ENCODE measurements at places on chromosomes 16 and 17.

GRCh38 chr16:89615596-89616090, 2.2 kb downstream of the DPEP1 start:
- DNase-seq = no peak

- DNase-seq = no peak
Observed at GRCh38 chr17:81456798-81457197, 55.8 kb downstream of the ACTG1 start.

DNA sequence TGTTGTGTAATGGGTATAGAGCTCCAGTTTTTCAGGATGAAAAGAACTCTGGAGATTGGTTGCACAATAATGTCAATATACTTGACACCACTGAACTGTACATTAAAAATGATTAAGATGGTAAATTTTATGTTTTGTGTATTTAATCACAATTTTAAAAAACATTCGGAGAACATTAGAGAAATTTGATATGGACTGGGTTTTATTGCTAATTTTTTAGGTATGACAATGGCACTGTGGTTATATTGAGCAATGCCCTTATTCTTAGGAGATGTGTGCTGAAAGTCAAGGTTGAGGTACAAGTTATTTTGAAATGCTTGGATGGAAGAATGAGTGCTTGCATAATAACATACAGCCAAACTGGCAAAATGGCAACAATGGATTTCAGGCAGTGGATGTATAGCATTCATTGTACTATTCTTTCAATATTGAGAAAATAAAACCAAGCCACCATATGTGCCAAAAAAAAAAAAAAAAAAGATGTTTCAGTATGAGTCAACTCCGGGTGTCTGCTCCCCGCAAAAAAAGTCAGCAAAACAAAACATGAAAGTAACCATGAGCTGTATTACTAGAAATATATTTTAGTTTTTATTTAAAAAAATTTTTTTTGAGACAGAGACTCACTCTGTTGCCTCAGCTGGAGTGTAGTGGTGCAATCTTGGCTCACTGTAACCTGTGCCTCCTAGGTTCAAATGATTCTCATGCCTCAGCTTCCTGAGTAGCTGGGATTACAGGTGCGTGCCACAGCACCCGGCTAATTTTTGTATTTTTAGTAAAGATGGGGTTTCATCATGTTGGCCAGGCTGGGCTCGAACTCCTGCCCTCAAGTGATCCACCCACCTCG, 19.8 kb downstream of the HOXB1 start:
- DNase-seq = peak; percentile 70

DNA sequence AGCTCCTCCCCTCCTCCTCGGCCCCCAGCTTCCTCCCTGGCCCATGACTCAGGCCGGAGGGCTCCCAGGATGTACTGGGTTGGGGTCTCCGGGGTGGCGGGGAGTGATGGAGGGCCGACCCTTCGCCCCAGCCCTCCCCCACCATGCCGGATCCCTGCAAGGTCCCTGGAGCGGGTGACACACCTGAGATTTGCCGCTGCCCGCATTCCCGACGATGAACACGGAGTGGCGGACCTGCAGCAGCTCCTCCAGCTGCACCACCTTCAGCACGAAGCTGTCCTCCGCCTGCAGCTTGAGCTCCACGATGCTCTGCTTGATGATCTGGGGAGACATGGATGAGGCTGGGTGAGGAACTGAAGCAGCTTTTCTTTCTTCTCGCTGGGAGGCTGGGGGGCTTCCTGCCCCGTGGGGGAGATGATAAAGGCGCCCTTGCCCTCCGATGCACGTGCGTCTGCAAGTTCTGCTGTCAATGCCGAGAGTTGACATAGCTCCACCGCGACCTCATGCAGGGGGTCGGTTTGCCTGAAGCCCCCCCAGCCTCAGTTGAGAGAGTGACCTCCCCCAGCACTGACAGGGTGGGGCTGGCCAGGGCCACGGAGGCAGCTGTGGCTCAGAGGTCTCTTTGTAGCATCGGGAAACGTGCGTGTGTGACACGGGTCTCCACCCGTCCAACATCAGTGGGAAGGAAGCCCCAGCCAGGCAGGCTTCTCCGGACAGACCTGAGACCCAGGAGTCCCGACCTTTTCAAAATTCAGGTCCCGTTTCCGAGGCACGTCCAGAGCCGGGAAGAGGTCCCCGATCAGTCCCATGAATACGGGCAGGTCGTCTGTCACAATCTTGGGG, 83.1 kb downstream of the DNAH17 start:
- DNase-seq = no peak

DNA sequence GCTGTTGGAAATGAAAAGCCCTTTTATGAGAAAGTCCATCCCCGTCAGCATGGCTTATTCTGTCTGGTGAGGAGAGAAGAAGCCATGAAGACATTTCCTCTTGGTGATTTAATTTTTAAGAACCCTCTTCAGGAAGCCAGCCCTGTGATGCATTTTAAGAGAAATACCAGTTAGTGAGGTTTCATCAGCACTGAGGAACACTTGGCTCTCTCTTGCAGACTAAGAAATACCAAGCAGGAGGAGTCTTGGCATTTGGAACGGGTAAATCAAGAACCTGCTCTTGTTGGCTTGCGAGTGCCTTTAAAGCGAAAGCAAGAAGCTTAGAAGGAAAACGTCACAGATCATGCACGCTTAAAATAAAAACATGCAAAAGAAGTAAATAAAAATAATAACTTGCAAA, 17.5 kb downstream of the RAB11FIP3 start:
- DNase-seq = peak; percentile 54

DNA sequence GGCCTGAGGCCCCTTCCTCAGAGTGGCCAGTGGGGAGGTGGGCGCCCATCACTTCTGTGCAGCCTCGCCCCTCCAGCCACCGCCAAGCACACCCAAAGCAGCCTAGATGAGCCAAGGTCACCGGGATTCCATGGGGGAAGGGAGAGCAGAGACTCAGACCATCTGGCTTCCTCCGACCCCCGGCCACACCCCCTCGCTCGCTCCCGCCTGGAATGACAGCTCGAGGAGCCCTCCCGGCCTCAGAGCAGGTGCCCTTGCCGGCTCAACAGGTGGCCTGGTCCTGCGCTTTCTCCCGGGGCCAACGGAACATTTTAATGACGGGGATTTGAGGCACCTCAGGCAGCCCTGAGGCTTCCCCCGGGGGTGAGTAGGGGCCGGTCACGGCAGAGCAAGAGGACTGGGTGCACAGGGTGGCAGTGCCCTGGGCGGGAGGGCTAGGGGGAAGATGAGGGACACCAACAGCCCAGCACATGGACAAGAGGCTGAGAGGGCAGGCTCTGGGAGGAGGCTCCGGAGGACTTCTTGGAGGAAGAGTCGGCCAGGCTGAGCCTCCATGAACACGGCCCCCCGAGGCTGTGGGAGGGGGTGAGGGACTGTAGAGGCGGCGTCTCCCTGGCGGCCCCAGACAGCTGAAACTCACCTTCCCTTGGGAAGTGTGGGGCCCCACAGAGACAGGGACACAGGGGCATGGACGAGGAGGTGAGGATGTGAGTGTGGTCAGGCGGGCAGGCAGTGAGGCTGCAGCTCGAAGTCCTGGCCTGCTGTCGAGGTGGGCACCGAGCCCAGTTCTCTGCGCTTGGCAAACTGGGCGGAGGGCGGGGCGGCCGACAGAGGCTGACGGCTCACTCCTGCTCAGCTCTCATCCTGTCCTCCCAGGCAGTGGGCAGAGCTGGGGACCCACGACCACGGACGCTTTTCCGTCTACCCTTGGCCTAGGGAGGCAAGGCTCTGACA, 12.5 kb upstream of the C1QTNF8 start:
- DNase-seq = no peak

DNA sequence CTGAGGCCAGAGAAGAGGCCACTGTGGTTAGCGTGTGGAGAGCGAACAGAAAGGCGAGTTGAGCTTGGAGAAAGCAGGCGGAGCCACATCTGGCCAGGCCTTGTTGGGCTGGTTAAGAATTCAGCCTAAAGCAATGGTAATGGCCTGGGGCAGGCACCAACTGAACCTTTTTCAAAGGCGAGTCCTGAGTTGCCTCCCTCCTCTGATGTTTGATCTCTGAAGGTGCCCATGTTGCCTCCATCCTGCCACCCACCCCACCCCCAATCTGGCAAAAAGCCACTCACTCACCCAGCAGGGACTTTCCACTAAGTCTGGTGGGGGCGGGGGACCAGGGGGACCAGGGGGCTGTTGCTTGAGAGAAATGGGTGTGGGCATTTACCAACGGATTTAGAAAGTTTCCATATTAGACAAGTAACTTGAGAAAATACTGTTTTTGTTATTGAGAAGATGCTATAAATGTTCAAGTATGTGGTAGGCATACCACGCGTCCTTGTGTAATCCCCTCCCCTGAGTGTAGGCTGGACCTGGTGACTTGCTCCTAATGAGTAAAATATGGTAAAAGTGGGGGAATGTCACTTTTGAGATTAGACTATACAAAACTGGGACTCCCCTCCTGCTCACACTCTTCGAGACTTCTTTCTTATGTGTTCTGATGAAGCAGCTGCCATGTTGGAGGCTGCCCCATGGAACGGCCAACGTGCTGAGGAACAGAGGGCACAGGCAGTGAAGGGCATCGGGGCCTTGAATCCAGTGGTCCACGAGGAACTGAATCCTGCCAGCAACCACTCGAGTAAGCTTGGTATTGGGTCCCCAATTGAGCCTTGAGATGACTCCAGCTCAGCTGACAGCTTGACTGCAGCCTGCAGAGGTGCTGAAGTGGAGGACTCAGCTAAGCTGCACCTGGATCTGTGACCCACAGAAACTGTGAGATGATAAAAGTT, 29.9 kb upstream of the TNS4 start:
- no peak for DNase-seq

- DNase-seq = no peak
Observed at GRCh38 chr17:33045216-33045615, 53.6 kb downstream of the SPACA3 start.

GRCh38 chr16:11992008-11992584, 15.6 kb downstream of the SNX29 start:
- DNase-seq = peak; percentile 44

DNA sequence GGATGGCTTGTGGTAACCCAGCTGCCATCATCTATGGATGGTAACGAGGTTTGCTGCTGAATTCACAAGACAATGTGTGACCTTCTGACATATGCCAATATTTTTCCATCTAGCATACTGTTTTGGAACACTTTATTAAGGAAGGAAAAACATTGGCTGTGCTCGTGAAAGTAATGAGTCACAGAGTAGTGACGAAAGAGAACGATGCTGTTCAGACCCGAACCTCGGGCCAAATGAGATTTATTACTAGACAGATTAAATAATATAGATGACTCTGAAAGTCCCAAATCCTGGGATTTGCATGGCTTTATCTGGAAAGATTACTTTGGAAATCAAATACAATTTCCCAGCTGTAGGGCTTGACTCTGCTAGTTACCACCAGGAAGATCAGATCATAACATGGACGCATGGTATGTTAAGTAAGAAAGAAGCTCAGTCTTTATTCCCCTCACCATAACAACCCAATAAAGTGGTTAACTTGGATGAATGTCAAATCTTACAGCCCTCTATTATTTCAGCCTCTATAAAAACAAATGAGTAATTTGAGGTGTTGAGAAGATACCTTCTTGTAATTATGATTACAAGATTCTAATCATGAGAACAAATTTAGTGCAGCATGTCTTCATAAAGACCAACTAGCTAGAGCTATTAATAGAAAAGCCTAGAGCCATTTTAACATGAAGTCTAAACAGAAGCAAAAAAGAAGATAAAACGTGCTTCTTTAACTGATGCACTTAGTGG, 32.6 kb downstream of the ERN1 start:
- peak; percentile 89 for DNase-seq

GRCh38 chr16:75459691-75460090, 4.8 kb downstream of the TMEM170A start:
- DNase-seq = no peak

DNA sequence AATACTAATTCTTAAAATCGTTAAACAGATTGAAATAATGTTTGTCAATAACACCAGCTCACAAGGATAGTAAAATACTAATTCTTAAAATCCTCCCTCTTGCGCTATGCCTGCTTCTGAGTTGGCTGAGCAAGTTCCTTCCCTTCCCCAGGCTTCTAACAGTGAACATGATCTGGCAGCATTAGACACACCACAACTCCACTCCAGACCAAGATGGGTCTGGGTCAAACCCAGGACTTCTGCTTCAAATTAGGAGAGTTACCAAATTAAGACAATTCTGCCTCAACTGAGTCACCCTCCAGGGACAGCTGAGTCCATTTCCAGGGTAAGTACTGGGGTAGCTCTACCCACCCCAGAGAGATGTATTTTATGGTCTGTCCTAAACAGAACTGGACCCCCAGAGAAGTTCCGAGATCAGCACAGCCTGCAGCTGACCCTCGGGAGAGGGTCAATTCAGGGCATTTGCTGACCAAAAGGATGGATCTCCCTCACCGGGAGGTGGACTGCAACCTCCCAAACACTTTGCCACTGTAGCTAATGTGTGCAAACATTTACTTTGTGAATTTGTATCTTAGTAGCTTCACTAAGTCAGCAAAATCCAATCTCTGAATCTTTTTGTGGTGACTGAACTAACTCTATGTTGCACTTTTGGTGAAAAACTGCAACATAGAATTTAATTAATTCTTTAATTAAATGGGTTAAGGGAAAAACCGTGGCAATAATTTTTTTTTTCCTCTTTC, 48.8 kb downstream of the ADCY9 start:
- no peak for DNase-seq

- DNase-seq = no peak
Observed at GRCh38 chr17:280901-281300, 71.7 kb downstream of the RPH3AL start.

- no peak for DNase-seq
Observed at GRCh38 chr16:78368121-78369102, 269.0 kb downstream of the WWOX start.

- peak; percentile 94 for DNase-seq
Observed at GRCh38 chr17:27535178-27535928, 79.1 kb downstream of the KSR1 start.

- peak; percentile 79 for DNase-seq
Observed at GRCh38 chr17:1347589-1348323, 52.3 kb downstream of the YWHAE start.

- no peak for DNase-seq
Observed at GRCh38 chr16:22625967-22626366, 115.3 kb downstream of the NPIPB5 start.

- peak; percentile 91 for DNase-seq
Observed at GRCh38 chr17:42016941-42017865, at the start of gene DNAJC7. DNAJC7 (minus strand) TSS chr17:42017439; CDS start chr17:42017416, 23 bp downstream.

DNA sequence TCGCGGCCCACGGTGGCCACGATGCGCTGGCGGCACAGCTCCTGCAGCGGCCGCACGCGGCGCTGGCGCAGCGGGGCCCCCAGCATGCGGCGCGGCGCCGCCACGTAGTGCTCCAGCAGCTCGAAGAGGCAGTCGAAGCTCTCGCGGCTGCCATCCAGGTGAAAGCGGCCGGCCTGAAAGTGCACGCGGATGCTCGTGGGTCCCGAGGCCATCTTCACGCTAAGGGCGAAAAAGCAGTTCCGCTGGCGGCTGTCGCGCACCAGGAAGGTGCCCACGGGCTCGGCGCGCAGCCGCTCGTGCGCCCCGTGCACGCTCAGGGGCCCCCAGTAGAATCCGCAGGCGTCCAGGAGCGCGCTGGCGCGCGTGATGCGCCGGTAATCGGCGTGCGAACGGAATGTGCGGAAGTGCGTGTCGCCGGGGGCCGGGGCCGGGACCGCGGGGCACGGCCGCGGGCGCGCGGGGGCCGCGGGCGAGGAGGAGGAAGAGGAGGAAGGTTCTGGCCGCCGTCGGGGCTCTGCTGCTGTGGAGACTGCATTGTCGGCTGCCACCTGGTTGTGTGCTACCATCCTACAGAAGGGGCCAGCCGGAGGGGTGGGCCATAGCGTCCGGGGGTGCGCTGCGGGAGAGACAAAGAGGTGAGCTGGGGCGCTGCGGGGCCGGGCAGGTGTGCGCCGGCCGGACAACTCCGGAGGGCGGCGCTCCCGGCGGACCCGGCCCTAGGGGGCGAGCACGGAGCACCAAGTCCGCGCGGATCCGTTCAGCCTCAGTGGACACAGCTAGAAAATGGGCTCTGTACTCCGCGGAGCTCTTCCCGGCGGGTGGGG, 879 bp downstream of the SOCS1 start:
- peak; percentile 53 for DNase-seq

- no peak for DNase-seq
Observed at GRCh38 chr16:35011-35677, 18.3 kb downstream of the POLR3K start.
